ENCODE measurements at places on chromosomes 1 and 21.

DNA sequence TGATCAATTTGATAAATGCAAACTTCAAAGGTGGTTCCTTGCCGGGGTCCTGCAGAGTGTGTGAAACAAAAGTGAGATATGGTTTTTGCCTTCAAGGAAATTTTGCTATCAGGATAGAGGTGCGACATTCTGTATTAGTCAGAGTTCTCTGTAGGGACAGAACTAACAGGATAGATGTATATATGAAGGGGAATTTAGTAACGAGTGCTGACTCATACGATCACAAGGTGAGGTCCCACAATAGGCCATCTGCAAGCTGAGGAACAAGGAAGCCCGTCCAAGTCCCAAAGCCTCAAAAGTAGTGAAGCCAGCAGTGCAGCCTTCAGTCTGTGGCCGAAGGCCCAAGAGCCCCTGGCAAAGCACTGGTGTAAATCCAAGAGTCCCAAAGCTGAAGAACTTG, 157.0 kb downstream of the RYR2 start:
- no peak for DNase-seq

DNA sequence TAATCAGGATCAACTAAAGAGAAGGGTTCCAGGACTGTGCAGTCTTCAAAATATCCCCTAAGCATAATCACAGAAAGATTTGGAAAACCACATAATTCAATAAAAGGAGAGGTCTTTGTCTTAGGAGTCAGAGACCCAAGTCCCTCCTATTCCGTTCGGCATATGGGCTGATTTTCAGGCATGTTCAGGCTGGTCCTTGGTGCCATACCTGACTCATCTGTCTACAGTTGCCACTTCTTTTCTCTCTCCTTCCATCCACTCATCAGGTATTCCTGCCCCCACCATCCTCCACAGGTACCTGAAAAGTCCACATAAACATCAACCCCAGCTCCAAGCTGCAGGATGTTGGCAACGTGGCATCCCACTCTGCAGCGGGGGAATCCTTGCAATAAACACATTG, 29.7 kb upstream of the RPL11 start:
- DNase-seq: no peak

DNA sequence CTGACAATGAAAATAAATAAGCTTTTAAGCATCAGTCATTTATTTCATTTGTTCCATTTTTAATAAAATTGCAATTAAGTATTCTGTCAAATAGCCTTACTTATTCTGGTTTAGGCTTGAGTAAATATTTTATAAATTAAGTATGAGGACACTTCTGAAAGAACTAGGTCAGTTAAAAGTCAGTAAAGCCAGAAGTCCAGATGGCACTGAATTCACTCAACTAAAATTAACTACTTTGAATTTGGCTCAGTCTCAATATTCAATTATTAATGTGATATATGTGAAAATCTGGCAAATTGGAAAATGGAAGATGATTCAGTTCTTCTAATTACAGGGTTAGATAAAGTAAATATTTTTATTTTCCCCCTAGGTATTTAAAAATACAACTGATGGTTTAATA, 174.2 kb downstream of the BRINP3 start:
- no peak for DNase-seq

GRCh38 chr1:109906160-109906838, 4.3 kb upstream of the CSF1 start:
- DNase-seq: peak; percentile 41

- no peak for DNase-seq
These were observed 52.9 kb downstream of the L1TD1 start for GRCh38 chr1:62247391-62248168.

DNA sequence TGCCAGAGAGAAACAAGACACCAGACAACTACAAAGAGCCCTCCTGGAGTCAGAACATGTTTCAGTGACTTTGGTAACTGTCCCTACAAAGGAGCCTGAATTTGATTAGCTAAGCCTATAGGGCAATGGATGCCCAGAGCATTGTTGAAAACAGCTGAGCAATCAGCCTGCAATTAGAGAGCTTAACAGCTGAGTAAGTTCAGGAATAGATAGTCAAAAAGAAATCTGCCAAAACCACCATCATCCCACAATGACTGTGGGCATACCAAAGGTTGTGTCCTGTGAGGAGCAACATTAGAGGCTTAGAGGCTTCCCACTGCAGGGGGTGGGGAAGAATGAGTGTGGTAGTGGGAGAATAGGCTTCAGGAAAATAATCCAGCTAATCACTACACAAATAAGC, 32.1 kb downstream of the SH3BP5L start:
- DNase-seq: no peak

DNA sequence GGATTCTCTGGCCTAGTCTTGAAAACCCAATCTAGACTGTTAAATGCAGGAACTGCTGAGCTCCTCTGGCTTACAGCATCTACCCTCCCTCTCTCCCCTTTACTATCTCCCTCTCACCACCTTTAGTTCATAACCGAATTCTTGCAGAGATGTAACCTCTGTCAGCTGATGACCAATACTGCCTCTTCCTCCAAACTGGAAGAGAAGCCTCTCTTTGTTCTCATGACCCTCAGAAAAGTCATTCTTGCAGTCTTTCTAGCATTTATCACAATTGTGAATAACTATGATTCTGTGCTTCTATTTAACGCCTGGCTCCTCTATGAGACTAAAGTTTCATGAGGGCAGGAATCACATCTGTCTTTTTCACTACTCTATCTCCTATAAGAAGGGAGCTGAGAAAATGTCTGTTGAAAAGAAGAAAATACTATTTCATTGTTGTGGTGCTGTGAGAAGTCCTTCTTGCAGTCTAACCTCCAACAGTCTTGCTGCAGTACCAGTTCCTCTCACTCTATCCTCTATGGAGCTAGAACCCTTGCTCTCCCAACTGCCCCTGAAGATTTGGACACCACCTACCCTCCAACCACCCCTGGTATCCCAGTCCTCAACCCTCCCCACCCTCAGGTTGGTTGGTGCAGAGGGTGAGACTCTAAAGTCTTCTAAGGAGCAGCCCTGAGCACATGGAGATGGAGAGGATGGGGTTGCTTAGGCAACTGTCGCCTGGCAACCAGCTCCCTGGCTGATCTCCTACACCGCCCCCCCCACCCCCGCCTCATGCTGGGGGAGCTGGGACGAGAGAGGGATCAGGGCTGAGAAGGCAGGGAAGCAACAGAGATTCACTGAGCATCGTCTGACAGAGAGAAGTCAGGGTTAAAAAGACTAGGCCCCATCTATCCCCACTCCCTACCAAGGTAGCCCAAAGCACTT, 13.9 kb downstream of the MEF2D start:
- DNase-seq: no peak

- no peak for DNase-seq
These were observed 209.0 kb upstream of the VAMP3 start for GRCh38 chr1:7561936-7562728.

DNA sequence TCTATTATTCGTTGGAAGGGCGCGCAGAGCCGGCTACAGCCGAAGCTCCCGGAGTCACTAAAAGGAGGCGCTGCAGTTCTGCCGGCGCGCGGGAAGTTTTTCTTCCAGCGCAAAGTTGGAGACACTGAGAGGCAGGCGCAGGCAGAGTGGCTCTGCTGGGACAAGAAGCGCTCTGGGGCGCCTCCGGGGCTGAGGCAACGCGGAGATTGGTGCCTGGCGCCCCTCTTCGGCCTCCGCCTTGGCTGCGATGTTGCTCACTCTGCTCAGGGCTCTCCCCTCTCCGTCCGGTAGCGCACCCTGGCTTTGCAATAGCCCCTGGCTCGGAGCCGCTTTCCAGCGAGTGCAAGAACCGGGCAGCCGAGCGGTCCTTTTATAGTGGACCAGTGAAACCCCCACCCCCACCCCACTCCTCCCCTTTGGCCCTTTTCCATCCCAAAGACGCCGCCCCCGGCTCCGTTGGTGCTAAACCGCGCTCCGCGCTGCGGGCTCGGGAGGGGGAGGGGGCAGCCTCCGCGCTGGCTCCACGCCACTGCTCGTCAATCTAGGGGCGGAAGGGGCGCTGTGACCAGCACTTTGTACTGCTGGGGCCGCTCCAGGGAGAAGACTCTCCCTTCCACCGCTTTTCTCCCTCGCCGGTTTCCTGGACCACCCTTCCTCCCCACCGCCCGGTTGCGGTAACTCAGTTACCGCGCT, at the start of gene ADAMTS1:
Gene ADAMTS1 (minus strand): TSS at position 344 of the 693 bp plus-strand sequence. CDS start 455 bp downstream, outside the sequence.
- DNase-seq: no peak

DNA sequence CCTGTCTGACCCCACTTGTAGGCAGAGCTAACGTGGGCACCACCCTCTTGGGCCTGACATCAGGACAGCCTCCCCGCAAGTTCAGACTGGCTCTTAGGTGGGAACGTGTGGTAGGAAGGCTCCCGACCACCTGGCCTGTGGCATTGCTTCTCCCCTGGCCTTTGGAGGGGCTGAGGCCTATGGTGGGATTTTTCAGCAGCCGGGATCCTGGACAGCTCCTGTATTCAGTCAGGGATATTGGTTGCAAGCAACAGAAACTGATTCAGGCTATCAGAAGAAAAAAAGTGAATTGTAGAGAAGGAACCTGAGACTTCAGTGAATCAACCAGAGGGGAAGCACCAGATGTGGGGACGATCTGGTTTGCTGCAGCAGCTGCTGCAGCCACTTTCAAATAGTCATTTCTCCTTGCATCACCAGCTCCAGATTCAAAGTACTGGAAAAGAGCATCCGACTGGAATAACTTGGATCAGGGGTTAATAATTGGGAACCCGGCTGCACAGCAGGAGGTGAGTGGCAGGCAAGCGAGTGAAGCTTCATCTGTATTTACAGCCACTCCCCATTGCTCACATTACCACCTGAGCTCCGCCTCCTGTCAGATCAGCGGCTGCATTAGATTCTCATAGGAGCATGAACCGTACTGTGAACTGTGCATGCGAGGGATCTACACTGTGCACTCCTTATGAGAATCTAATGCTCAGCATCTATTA, 5.9 kb downstream of the RNF186 start:
- no peak for DNase-seq

GRCh38 chr1:23578997-23579363, 19.7 kb upstream of the ID3 start:
- DNase-seq: no peak

- DNase-seq: peak; percentile 34
These were observed at the start of gene COL6A2 for GRCh38 chr21:46097336-46098293. Gene COL6A2, plus strand, starts transcription at chr21:46098112.

DNA sequence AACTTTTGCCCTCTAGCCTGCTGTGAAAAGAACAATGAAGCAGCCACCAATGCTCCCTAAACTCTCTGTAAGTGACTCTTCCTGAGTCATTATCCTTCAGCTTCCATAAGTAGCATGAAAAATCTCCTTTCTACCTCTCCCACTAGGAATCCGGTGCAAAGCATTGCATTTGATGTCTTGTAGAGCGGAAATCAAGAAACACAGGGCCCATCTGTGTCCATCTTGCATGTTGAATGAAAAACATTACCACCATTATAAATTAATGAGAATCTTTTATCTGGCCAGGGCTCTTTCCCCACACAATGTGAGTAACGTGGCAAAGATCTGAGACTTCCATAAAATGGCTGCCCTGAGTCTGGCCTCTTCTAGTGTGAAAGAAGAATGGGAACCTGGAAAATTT, 324.4 kb downstream of the ADGRL2 start:
- no peak for DNase-seq

DNA sequence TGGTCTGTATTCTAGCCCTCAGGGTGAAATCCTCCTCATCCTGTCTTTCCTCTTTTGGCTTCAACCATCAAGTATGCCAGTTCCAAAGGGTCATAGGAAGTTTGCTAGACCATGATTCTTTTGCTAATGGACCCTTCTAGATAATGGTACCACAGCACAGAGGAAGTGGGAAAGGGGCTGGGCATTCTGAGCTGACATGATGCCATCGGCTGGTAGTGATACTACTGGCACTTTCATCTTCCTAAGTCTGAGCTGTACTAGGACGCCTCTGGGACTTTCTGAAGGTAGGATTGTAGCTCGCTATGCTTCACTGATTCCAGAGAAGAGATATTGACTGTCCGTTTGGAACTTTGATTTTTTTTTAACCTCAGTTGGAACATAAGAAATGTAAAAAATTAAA, 11.4 kb downstream of the FASLG start:
- no peak for DNase-seq

DNA sequence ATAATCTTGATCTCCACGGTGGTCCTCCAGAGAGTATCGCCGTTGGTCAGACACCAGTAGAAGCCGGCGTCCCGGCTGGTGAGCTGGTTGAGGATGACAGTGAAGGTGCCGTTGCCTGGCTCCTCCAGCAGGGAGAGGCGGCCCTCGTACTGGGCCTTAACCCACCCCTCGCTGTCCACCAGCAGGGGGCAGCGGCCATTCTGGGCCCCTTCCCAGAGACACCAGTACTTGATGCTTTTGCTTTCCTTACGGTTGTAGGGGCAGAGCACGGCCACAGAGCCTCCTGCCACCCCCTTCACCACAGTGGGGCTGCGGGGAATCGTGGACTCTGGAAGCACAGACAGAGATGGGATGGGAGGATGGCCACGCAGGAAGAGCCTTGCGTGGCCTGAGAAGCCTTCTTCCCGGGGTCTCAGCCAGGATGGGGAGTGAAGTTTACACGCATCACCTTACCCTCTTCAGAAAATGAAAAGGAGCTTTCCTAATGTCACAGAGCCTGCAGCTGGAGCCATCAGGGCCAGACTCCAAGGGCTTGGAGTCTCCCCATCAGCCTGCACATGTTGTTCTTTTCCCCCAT, 10.7 kb downstream of the PIGR start:
- no peak for DNase-seq

GRCh38 chr1:118099686-118100085, 85.3 kb downstream of the SPAG17 start:
- DNase-seq: no peak

DNA sequence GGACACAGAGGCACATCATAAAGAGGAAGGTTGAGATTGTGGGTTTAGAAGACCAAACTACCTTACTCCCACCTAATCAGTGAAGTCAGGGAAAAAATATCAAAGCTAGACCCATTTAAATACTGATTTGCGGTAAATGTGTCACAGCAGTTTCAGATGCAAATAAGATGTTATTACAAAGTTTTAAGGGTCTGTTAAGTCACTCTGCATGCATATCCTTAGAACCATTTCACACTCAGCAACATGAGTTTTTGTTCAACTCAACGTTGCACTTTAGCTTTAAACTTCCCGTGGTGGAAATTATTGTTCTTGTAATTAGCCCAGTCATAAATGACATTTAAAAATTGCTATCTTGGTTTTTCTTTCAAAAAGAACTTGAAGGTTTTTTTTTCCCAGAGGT, 34.8 kb downstream of the RPAP2 start:
- DNase-seq: no peak

- DNase-seq: no peak
These were observed 45.3 kb downstream of the URB2 start for GRCh38 chr1:229671310-229671709.

DNA sequence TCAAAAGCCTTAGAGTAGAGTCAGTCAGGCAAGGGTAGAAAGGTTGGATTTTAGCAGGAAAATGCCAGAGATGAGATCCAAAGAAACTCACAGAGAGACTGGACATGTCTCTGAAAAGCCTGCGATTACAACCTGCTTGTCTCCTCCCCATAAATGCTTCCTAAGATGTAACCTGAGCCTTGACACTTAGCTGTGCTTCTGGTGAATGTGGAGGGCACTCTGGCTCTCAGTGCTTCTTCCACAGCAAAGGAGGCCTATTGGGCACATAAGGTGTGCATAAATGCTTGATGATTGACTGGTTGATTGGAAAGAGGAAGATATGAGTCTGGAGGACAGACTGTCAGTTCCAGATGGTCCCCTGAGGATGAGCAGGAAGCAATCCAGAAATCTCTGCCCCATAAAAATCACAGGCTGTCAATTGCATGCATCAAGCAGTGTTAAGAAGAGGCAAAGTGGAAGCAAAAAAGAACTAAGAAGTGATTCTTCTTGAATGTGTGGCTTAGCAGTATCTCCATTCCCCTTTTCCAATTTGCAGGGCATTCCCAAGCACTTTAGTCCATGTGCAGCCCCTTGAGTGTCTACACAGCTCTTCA, 236.2 kb upstream of the RRP15 start:
- DNase-seq: no peak
